ENCODE measurements at places on chromosomes 1 and 21.
A peak's percentile ranks its signal among the peaks of the same experiment; 100 is the strongest.

DNA sequence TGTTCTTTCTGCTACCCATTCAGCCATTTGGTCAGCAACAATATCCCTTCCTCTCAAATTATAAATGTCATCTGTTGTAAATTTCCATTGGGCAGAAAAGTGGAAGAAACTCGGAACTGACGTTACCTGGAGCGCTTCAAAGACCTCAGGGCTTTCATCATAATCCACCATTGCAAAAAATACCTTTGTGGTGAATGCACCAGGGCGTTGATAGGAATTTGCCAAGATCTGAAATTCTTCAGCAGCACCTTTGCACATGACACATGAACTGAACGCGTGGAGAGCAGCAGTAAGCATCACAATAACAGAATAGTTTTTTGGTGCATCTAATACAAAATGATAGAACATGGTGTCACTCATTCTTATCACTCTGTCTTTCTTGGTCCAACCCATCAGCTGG lies 3.1 kb upstream of the TEKT2 start:
- DNase-seq = no peak

DNA sequence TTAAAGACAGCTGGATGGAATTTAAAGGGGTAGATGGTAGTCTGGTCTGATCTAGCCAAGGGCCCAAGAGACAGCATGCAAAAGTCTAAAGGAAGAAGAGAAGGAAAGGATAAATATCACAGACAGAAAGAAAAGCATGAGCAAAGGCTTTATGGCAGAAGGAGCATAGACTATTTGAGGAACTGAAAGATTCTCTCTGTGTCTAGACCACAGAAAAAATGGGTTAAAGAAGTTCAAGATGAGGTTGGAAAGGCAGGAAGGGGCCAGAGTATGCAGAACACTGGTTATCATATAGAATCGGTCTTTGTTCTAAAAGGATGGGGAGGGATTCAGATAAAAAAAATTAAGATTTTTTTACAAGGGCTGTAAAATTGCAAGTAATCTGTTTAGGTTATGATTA lies 136.8 kb upstream of the SGIP1 start:
- no peak for DNase-seq

GRCh38 chr21:26752849-26753248 lies 92.4 kb downstream of the ADAMTS1 start:
- DNase-seq = no peak

DNA sequence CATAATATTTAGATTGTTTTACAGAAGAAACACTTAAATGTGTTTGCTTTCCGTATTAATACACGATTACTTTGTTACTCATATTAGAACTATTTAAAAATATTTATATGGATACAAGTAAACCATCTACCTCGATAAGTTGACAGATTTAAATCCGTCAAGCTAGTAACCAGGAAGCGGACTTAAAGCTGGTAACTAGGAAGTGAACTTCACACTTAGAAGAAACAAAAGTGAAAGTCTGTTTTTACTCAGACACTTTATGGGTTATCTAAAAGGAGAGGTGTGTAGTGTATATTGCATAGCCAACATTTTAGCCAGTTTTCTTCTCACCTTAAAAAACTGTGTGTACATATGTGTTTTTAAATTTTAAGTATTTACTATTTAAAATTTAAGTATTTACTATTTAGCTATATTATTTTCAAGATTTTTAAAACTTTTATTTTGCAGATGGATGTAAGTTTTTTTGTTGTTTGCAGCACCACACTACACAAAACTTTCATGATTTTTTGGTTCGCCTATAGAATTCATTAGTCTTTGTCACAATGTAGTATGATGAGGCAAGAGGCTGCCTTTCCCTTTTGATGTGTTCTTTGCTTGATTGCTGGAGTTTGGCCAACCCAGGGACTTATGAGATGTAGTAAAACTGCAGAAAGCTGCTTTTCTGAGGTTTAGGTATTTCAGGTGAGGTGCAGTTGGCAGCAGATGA lies 2.7 kb downstream of the USP25 start:
- peak; percentile 70 for DNase-seq

- DNase-seq = no peak
Observed at GRCh38 chr21:25904044-25904695, 169.4 kb downstream of the GABPA start.

DNA sequence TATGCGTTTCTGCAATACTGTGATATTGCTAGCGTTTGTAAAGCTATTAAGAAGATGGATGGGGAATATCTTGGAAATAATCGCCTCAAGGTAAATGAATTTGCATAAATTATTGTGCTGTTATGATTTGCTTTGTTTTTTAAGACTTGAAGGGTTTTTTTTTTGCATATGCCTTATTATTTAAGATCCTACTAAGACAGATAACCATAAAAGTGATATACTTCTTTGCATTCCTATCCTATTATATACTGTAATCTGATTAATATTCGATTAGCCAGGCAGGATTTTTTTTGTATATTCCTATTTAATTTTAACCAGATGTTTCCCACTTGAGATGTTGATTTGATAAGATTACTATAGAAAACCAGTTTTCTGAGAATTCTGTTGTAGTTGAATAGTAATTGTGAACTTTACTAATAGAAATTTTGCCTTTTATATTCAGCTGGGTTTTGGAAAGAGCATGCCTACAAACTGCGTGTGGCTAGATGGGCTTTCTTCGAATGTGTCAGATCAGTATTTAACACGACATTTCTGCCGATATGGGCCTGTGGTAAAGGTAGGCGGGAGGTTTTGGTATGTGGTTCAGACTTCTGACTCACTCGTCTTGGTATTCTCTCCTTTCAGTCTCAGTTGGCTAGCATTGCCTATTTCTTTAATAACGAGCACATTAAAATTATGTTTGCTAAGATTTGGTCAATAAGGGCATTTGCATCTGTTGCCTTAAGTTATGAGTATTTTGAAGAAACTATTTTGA lies 56.8 kb downstream of the ZBTB17 start:
- no peak for DNase-seq

GRCh38 chr1:59188413-59189213 lies 108.3 kb upstream of the FGGY start:
- no peak for DNase-seq

GRCh38 chr1:10536133-10536770 lies 61.5 kb downstream of the PEX14 start:
- no peak for DNase-seq

DNA sequence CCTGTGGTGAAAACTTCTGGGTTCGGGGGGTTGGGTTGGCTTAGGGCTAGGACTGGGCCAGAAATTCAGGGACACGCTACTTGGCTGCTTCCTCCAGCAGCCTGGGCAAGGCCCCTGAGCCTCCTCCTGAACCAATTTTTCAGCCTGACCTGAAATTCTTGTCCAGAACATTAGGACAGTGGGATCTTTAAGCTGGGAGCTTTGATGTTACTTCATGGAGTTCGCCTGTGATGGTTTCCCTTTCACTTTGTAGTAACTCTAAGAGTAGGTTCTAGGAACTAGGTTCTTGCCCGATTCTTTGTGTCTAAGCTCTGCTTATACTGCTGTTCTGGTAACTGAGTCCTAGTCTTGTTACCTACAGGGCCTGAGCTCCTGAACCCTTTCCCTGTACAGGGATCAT lies 75.3 kb downstream of the S1PR1 start:
- DNase-seq = no peak

- DNase-seq = no peak
Observed at GRCh38 chr1:28437924-28438699, 67.7 kb upstream of the RCC1 start.

DNA sequence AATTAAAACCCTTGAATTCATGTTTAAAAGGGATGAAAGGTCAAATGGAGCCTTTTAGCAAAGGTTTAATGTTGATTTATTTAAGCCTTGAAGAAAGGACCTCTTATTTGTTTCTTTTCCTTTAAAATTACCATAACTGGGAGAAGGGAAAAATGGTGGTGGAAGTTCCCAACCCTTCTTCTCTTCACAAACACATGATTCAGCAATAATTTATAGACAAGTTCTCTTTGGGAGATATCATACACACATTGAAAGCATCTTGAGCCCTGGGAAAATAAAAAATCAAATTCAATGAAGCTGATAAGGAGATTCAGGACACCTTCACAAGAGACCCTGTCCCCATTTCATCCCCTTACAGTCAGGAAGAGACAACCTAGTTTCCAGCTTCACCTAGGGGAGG lies 8.9 kb downstream of the ADAM30 start:
- DNase-seq = no peak

DNA sequence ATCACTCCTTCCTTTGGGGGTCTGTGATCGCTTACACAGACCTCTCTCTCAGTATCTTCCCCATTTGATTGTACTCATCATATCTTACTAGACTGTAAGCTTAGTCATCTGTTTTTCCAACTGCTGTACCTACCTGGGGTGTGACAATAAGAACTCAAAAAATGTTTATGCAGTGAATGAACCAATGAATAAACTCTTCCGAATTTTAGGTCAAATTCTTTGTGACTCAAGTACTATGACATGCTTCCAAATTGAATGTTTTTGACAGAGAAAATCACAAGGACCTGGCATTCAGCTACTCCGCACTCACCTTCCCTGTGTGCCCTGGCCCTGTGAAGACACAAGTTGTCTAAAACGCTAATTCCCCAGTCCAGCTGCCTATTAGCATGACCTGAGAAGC lies 42.1 kb downstream of the TMCO4 start:
- no peak for DNase-seq

DNA sequence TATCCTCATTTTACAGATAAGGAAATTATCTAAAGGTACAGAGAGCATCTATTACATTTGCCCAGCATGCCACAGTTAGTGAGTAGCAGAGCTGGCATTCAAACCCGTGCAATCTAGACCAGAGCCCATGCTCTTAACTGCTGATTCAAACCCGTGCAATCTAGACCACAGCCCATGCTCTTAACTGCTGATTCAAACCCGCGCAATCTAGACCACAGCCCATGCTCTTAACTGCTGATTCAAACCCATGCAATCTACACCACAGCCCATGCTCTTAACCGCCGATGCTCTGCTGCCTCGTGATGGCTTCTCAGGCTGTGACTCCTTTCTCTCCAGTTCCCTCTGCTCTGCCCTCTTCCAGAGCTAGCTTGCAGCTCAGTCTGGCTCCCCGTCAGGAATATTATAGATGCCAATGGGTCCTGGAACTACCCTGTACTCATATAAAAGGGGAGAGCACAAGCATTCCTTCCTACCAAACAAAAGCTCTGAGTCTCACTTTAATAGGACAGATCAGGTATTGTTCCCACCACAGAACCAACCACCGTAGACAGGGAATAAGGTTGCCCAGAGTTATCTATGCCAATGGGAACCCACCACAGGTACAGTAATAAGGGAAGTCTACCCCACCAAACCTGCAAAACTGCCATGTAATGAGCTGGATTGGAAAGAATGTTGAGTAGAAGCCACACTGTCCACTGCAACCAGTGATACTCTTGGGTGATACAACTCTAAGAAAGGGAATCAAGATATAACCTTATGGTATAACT lies 78.4 kb downstream of the SMYD3 start:
- DNase-seq = no peak

- no peak for DNase-seq
Observed at GRCh38 chr1:209627027-209627731, 25.0 kb downstream of the LAMB3 start.

GRCh38 chr1:201335174-201335870 lies 42.2 kb downstream of the TNNT2 start:
- no peak for DNase-seq

GRCh38 chr1:214136324-214136919 lies 144.5 kb upstream of the SMYD2 start:
- no peak for DNase-seq

DNA sequence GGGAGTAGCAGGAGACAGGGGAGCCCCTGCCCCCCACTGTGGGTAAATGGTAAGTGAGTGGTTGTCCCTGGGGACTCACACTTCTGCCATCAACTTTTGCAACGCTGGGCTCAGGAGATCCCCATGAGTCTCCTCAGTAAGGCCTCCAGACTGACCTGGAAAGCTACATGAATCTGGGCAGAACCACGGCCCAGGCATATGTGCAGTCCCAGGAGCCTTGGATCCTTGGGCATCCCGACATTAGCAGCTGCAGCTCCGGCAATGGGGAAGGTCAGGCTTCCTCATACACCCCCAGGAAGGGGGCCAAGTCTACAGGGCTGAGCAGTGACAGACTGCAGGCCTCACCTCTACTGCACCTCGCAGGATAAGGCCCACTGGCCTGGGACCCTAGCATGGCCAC lies 868.7 kb upstream of the ADGRL4 start:
- DNase-seq = no peak

DNA sequence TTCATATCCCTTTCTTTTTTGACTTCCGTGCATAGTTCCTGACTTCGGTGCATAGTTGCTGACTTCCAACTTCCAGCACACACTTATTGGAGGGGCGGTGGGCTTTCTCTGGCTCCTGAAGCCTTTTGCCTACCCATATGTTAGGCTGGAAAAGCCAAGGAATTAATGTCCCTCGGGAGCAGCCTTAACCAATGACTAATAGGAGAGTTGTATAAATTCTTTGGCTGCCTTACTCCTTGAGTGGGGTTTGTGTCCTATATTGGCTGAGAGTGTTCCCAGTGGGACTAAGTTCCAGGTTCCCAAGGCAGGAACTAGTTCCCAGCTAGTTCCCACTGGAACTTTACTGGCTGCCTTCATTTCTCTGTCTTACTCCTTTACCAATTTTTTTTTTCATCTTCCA lies 105.7 kb downstream of the ZNF326 start:
- no peak for DNase-seq

GRCh38 chr21:35333831-35334618 lies 284.9 kb upstream of the RUNX1 start:
- DNase-seq = no peak

GRCh38 chr1:207659545-207660153 lies 14.7 kb downstream of the CR1L start:
- no peak for DNase-seq

DNA sequence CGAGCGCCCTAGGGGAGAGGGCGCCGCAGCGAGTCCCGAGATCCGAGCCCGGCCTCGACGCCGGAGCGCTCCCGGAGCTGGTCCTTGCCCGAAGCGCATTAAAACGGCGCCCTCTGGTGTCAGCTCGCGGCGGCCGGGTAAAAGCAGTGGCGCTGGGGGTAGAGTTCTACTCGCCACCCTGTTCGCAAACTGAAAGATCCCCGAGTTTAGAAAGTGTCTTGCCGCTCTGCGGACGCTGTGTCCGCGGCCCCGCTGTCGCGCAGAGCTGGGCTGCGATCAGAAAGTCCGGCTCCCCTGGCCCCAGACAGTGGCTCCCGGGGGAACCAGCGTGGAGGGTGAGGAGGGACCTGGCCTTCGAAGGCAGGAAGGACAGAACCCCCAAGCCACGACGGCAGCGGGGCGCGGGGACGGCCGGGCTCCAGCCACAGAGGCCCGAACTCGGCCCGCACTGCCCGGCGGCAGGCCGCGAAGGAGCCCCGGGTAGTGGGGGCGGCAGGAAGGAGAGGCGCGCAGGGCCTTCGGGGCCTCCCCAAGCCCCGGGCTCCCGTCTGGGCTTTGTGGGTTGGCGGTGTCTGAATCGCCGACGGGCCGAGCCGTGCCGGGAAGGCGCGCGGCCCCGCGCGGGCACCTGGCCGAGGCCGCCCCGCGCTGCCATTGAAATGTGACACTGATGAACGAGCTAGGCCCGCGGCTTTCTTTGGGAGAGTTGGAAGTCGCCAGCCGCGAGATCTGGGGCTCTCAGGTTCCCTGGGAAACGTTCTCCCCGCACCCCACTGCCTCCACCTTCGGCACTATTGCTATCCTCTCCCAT lies 39.1 kb upstream of the NFIA start:
- peak; percentile 77 for DNase-seq

Data from CD8-positive, alpha-beta memory T cell (primary cell).